ENCODE measurements at places on chromosomes 13 and 19.

DNA sequence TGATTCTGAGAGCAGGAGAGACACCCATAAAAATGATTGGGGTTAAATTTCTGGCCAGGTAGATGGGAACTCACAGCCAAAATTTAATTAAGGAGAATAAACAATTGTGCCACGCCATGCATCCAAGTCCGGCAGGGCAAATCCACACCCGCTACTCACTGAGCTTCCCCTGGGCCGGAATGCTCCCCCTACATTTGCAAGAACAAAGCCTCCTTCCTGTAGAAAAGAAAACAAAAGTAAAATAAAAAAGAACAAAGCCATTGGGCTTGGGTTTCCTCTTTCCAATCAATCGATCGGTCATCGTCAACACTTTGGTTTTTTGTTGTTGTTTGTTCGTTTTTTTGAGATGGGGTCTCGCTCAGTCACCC is 30.2 kb upstream of the TFDP1 start:
- DNase-seq = no peak

DNA sequence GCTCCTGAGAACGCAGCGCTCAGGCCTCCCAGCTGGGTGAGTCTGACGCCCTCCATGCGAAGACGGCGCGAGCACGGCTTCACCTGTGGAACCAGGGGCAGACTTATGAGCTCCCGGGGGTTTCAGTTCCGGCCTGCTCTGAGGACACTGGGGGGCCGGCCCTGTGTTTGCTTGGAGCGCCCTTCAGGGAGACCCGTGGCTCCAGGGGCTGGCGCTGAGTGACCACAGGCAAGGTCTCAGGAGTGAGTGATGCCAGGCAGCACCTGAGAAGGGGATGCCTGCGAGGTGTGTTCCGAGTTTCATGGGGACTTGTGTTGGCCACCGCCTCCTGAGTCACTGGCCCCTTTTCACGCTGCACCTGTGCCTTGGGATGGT is 4.5 kb downstream of the MCF2L start:
- DNase-seq = no peak

DNA sequence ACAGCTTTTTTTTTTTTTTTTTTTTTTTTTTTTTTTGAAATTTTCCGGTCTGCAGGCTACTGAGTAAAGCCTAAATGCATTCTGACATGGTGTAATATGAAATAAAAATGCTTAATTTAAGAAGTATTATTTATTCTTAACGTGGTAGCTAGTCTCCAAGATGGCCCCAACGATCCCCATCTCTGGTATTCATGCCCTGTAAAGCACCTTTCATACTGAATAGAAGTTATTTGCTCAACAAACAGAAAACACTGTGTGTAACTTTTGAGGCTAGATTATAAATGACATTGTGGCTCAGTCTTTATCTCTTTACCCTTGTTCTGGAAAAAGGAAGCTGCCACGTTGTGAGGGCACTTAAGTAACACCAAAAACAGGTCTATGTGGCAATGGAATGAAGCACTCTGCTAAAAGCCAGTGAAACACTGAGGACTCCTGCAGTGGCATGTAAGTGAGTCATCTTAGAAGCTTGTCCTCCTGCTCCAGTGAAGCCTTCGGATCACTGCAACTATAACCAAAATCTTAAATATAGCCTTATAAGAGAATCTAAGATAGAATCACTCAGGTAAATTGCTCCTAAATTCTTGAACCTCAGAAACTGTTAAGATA is 128.7 kb downstream of the UGGT2 start:
- DNase-seq = no peak

- no peak for DNase-seq
Measured at GRCh38 chr13:87042946-87043345, 628.2 kb upstream of the SLITRK5 start.

DNA sequence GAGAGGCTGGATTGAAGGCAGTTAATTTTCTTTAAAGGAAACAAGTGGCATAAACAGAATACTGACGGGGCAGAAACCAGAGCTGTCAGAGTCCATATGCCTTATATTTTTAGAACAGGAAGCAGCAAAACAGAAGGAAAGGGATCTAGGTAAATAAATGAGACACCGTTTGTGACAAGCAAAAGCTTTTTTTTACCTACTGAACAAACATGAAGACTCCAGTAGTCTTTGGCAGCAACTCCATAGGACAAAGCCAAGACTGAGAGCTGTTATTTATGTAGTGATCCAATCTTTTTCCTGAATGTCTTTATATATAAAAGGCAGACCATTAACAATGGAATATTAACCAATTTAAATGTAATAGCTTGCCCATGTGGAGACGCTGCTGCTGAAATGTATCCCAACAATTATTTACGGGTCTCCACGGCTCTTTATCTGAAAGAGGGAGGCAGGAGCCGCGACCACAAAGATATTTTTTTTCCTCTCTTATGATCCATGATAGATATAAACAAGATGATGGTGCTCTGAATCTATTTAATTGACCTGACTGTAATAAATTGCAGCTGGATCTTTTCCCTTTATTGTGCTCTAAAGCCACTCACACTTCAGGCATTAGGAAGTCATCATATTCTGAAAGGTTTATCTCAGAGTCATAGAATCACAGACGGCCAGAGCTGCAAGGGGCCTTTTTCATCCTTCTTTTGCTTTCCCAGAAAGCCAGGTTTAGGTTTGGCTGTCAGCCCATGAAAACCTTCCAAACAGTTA is 687.8 kb downstream of the EFNB2 start:
- no peak for DNase-seq

- DNase-seq = peak; percentile 60
Measured at GRCh38 chr19:49210108-49210900, 52.7 kb downstream of the TRPM4 start.

DNA sequence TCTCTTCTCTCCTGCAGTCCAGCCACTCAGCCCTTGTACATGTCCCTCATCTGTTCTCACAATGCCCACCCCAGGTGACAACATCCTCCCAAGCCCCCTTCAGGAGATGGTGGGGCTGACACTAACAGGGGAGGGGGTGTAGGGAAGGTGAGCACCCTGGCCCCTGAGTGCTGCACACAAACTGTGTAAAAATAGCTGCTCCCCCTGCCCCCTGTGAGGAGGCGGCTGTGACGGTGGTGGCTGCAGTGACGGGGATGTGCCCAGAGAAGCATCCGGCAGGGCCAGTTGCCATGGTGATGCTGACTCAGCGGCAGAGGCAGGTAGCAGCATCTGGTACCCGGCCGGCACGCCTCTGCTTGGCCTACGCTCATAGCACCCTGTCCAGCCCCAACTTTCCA is 13.0 kb upstream of the JUND start:
- peak; percentile 79 for DNase-seq

DNA sequence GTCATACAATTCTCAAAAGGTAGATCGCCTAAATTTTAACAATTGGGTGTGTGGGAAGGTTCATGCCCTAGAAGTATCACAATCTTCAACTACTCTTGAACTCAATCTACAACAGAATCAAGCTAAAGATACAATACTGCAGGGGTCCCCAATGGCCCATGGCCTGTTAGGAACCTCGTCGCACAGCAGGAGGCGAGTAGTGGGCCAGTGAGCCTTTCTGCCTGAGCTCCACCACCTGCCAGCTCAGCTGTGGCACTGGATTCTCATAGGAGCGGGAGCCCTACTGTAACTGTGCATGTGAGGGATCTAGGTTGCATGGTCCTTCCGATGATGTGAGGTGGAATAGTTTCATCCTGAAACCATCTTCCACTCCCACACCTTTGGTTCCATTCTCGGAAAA is 230.6 kb downstream of the KLF12 start:
- DNase-seq = no peak

DNA sequence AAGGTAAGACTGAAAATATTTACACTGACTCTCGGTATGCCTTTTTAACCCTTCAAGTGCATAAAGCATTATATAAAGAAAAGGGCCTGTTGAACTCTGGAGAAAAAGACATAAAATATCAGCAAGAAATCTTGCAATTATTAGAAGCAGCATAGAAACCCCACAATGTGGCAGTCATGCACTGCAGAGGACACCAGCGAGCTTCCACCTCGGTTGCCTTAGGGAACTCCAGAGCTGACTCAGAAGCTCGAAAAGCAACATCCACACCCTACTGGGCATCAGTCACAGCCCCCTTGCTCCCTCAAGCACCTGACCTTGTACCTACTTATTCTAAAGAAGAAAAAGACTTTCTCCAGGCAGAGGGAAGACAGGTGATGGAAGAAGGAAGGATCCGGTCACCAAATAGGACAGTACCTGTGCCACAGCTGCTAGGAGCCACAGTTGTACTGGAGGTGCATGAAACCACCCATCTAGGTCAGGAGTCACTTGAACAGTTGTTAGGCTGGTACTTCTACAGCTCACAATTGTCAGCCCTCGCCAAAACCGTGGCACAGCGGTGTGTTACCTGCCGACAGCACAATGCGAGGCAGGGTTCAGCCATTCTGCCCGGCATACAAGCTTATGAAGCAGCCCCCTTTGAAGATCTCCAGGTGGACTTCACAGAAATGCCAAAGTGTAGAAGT is 2.9 kb downstream of the ZNF816 start:
- DNase-seq = no peak

DNA sequence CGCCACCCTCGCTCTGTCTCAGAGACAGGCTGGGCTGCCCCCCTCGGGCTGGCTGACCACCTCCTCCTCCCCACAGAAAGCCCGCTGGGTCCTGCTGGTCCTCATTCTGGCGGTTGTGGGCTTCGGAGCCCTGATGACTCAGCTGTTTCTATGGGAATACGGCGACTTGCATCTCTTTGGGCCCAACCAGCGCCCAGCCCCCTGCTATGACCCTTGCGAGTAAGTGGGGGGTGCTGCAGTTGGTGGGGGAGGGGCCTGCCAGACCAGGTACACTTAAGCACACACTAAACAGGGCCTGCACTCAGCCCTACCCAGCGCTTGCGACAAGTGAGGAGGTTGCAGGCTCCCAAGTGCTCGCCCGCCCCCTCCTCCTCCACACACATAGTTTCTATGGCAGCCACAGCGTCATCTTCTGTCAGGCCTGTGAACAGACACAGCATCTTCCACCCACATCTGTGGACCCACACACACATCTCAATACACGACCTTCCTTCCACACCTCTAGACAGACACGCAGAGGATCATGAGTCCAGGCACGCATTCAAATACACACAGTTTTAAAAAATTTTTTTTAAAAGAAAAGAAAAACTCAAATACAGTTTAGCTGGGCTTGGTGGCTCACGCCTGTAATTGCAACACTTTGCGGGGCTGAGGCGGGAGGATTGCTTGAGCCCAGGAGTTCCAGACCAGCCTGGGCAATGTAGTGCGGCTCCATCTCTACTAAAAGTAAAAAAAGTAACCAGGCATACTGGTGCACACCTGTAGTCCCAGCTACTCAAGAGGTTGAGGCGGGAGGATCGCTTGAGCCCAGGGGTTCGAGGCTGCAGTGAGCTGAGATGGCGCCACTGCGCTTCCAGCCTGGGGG is 18.4 kb downstream of the PLD3 start:
- no peak for DNase-seq

- DNase-seq = no peak
Measured at GRCh38 chr19:54458648-54459281, 4.8 kb downstream of the LENG9 start.

GRCh38 chr19:40144151-40144550 is 47.1 kb upstream of the MAP3K10 start:
- no peak for DNase-seq

GRCh38 chr19:42410371-42410770 is 16.8 kb downstream of the LIPE start:
- DNase-seq = no peak

DNA sequence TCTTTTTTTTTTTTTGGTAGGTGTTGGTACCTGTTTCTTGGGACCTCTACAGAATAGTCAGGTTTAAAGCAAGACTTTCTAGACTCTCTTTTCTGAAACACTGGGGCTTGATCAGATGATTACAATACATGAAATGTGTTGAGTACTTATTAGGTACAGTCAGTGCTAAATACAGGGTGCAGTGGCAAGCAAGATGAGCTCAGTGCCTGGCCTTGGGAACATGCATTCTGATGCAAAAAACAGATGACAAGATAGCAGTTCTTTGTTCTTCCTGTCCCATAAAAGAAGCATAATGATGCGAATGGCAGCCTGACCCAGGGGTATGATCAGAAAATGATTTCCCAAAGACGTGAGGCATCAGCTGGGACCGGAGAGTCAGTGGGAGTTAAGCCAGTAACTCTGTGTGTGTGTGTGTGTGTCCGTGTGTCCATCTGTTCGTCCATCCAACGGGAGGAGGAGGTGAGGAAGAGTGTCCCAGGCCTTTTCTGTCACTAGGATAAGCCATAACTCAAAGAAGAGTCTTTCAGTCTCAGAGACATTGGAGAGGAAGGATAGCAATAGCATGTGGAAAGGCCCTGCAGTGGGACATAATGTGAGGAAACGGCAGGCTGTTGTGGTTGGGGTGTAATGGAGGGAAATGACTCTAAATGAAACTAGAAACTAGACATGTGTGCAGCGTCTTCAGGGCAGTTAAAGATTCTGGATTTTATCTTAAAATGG is 32.2 kb downstream of the SLAIN1 start:
- DNase-seq = no peak

GRCh38 chr13:102945324-102945815 is 99.5 kb downstream of the ERCC5 start:
- no peak for DNase-seq

DNA sequence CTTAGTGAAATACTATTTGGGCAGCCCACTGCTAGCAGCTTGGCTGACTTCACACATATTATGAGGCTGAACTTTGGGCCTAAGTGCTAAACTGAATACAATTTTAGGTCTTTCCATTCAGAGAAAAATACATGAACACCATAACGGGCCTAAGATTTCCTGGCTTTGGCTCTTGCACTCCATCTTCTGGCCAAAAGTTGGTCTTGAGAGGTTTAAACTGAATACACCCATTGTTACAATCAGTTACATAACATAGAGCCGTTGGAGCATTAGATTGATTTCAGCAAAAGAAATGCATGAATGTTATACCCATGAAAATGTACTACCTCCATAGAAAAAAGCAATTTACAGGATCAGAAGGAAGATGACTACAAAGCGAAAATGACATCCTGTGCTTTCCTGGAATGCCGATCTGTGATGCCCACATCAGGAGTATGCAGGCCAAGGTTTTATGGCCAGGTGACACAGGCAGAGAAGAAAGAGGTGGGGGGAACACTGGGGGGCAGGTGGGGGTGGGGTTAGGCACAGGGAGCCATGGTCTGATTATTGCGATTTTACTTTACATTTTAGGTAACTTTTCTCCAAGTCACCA is 11.1 kb upstream of the SHISA2 start:
- no peak for DNase-seq

DNA sequence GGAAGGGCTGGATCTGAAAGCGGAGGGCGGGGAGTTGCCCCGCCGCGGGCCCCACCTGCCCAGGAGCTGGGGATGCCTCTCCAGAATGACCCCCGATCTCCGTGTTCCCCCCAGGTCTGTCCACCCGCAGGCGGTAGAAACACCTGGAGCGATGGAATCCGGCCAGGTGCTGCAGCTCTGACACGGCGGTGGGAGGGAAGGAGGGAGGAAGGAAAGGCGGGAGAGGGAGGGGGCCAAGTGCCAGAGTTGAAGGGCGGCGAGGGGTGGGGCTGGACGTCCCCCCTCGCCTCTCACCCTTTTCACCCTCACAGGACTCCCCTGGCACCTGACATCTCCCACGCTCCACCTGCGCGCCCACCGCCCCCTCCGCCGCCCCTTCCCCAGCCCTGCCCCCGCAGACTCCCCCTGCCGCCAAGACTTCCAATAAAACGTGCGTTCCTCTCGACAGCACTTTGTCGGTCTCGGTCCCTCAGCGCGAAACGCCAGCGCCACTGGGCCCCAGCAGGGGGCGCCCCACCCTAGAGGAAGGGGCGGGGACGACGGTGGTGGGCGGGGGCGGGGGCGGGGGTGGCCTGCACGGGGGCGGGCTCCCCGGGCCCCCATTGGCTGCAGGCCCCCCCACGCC is 337 bp upstream of the FXYD7 start:
- DNase-seq = peak; percentile 76

Measured in germinal center (tissue), 1 donor.